H4 (cell line): ENCODE measurements at places on chromosomes 4 and X. TPM values are rescaled to one million over a fixed set of nuclear protein-coding genes. Genes with fewer than 3 reads are reported as not detected.
A peak's percentile ranks its signal among the peaks of the same experiment; 100 is the strongest.

DNA sequence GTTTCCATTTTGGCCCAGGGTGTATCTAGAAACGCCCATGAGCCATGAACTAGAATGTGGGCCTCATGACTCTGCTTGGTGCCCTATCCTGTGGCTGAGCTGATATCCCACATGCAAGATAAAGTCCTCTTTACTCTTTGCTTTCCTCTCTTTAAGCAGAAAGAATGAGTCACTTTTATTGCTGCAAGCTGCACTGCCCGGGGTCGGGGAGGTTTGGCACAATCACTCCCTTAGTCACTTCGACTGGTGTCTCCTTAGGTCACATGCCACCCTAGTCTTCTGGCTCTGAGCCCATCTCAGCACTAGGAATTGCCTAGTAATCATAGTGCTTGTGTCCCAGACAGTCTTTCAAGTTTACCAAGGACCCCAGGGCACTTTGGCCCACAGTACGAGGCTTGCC is 75.1 kb upstream of the CXorf66 start:
- DNase-seq: peak; percentile 91

- no peak for DNase-seq
These were observed 26.9 kb upstream of the PPP2R3B start for GRCh38 chrX:413322-414201.

GRCh38 chrX:9562851-9563250 is 98.0 kb downstream of the TBL1X start:
- DNase-seq: peak; percentile 93

GRCh38 chrX:47297874-47298273 is 65.1 kb downstream of the USP11 start:
- no peak for DNase-seq

DNA sequence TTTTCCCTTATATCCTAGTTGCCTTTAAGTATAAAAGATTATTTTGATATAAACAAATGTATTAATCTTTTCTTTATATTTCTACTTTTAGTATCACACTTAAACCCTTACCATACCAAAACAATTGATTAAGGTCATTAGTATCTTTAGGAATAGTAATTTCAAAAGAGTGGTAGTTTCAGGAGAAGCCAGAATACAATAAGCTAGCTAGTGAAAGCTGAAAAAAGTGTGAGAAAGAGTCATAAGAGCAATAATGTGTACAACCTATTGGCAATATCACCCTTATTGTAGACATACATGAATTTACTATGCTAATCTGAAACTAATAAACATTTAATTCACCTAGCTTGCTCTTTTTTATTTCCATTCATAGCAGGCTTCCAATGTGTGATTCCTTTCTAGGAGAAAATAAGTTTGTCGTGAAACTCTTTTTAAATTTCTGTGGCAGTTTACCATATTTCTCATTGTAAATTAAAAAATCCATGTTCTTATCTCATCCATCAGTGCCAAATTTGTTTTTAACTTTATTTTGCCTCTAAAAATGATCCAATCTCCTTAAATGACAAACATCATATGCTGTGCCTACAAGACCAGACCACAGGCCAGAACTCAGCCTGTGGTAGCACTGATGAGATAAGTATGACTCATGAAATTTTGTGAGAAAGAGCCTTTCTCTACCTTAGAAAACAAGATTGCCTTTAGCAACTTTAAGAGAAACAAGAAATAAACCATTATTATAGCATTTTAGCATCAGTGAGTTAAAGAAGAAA is 8.1 kb downstream of the NEK1 start:
- DNase-seq: peak; percentile 83

Gene TMEM185A
- total RNA-seq: 13.1 and 20.6 TPM in 2 replicates

Gene NRK
- 0.02 and 0.06 TPM in 2 replicates for total RNA-seq

DNA sequence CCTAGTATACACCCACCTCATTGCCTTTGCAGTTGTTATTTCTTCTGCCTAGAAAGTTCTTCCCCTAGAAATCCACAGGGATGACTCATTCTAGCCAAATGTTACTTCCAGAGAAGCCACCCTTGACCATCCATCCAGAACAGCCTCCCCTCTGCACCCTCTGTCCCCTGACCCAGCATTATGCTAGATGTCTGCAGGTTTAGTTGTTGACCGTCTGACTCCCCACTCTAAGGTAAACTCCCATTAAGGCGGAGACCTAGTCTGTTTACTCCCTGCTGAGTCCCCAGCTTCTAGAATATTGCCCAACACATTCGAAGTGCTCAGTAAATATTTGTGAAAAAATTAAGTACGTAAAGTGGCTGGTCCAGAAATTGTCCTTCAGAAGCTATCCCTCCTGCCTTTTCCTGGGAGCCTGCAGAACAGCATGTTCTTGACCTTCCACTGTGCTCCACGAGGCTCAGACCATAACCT is 11.0 kb downstream of the SRD5A3 start:
- peak; percentile 26 for DNase-seq

Gene GASK1B
- 2.1 and 2.2 TPM in 2 replicates for total RNA-seq

- DNase-seq: peak; percentile 69
These were observed at the start of gene HUWE1 for GRCh38 chrX:53686151-53686885. HUWE1 (minus strand) TSS chrX:53686719; CDS start chrX:53654107, 32,612 bp downstream.

DNA sequence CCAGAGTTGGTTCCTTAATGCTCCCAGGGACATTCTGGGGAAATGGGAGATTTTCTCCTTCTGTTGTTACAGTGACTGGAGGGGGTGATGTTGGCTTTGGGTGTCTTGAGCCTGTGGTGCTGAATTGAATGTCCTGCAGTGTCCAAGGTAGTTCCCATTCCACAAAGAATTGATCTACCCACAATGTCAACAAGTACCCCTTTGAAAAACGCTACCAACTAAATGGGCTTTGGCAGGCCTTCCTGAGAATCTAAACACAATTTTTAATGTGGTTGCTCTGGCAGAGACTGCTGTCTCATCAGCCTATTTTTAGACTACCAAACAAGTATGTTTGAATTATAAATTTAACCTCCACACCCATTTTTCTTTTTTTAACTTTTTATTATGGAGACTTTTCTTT is 69.4 kb downstream of the CCKAR start:
- DNase-seq: peak; percentile 21

Gene BMX
- not detected in 2 replicates for total RNA-seq
